ENCODE measurements at places on chromosomes 16 and 17. TPM values are rescaled to one million over a fixed set of nuclear protein-coding genes. Genes with fewer than 3 reads are reported as not detected.
A peak's percentile ranks its signal among the peaks of the same experiment; 100 is the strongest.

VMP1 gene
- 114 TPM for total RNA-seq

PERCC1 gene
- 1.2 TPM for total RNA-seq

CTCF gene
- 72.3 TPM for total RNA-seq

CCL15 gene
- not detected for total RNA-seq

ZG16 gene
- not detected for total RNA-seq

TBC1D28 gene
- total RNA-seq = not detected

KRT33A gene
- total RNA-seq = not detected

HSF5 gene
- total RNA-seq = 0.47 TPM

WNT9B gene
- total RNA-seq = not detected

UBE2G1 gene
- 69.4 TPM for total RNA-seq

TBC1D3K gene
- total RNA-seq = not detected

- H3K36me3 ChIP-seq = no peaks in the 10 kb centered on the region
- no peak overlapping the region for H3K27ac ChIP-seq
- peaks cover 60% of the 10 kb centered on the region for H3K27me3 ChIP-seq
- peaks cover 4% of the 10 kb centered on the region for H3K4me1 ChIP-seq
Measured at GRCh38 chr17:46823657-46824056, 5.2 kb upstream of the WNT3 start.

DNA sequence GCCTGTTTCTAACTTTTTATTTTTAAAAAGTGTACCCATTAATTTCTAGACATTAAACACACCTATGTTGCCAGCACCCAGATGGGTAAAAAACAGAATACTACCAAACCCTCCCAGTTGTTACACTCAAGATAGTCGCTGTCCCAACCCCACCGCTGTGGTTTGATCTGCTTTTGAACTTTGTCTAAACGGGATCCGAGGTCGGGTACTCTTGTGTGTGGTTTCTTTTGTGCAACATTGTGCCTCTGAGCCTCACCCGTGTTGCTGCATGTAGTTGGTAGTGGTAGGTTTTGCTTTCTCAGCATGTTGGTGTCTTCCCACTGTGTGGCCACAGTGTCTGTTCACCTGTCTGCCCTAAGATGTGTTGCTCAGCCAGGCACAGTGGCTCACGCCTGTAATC, 4.3 kb downstream of the KLHL36 start:
- H3K4me3 ChIP-seq = peak overlapping the region; percentile 69
- H3K27me3 ChIP-seq = peaks cover 2% of the 10 kb centered on the region
- H3K36me3 ChIP-seq = peaks cover 43% of the 10 kb centered on the region
- H3K27ac ChIP-seq = peak overlapping the region; percentile 32
- DNase-seq = peak; percentile 43

DNA sequence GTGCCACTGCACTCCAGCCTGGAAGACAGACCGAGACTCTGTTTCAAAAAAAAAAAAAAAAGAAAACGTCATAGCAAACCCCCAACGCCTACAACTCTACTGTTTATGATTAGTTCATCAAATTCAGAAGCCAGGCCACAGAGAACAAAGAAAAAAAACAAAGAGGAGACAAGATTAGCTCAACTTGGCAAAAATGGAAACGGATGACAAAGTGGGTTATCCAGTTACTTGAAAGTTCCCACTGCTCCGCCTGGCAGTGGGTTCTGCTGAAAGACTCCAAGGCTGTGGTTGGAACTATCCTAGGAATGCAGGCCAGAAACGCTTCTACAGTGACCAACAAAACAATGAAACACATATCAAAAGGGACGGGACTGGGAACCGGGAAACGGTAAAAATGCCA, 53.1 kb downstream of the MRM3 start:
- H3K27me3 ChIP-seq = no peaks in the 10 kb centered on the region
- no peak overlapping the region for H3K4me3 ChIP-seq
- no peaks in the 10 kb centered on the region for H3K4me1 ChIP-seq
- no peaks in the 10 kb centered on the region for H3K36me3 ChIP-seq
- DNase-seq = no peak

DNA sequence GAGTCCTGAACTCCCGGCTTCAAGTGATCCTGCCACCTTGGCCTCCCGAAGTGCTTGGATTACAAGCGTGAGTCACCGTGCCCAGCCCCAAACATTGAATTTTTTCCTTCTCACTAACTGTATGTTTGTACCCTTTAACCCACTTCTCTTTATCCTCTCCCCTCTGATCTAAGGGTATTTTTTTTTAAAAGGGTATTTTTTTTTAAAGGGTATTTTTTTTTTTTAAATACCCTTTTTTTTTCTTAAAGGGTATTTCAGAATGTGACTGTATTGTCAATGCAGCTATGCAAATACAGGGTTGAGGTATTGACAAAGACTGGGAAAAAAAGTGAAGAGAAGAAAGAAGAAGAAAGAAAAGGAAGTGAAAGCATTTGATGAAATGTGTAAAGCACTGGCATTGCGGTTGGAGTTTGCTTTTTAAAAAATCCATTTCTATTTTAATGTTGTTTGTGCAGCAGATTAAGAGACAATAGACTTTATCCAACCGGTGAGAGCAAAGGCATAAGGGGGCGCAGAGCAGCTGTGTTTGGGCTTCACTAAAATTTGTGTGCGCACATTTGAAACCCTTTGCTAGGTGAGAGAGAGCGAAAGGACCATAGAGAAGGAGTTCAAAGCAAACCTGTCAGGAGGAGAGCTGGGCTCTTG, 42.4 kb downstream of the SYT17 start:
- H3K27me3 ChIP-seq = no peaks in the 10 kb centered on the region
- H3K4me3 ChIP-seq = no peak overlapping the region
- no peak for DNase-seq
- no peaks in the 10 kb centered on the region for H3K4me1 ChIP-seq
- no peak overlapping the region for H3K27ac ChIP-seq

GRCh38 chr16:72501739-72502593, 330.0 kb upstream of the PMFBP1 start:
- H3K27me3 ChIP-seq = no peaks in the 10 kb centered on the region
- DNase-seq = peak; percentile 47
- H3K36me3 ChIP-seq = peaks cover 2% of the 10 kb centered on the region

DNA sequence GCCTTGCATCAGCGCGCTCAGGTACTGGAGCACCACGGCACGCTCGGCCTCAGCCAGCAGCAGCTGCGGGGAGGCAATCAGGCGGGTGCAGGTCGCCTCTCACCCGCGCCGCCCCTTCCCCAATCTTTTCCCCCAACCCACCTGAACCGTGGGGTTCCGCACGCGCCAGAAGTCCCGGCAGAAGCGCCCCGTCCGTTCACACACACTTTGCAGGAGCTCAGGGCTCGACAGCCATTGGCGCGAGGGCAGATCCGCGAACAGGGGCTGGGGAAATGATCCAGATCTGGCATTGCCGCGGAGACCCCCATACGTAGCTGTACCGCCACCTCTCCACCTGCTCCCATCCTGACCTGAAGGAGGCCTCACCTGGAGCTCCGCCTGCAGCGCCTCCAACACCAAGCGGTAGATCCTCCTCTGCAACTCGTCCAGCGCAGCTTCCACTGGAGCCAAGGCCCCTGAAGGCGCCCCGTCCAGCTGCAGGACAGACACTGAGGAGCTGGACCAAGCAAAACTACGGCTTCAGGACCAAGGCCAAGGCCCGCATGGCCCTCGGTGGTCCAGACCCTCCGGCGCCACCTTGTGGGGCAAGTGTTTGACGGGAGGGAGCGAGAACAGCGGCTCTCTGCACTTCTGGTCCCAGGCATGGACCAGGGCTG, 1.4 kb upstream of the MATCAP1 start:
- peak; percentile 90 for DNase-seq
- H3K27ac ChIP-seq = peak overlapping the region; percentile 76
- peaks cover 14% of the 10 kb centered on the region for H3K27me3 ChIP-seq
- H3K4me1 ChIP-seq = peaks cover 8% of the 10 kb centered on the region
- H3K36me3 ChIP-seq = no peaks in the 10 kb centered on the region
- H3K4me3 ChIP-seq = peak overlapping the region; percentile 86

- no peaks in the 10 kb centered on the region for H3K4me1 ChIP-seq
- DNase-seq = peak; percentile 32
- H3K4me3 ChIP-seq = peak overlapping the region; percentile 50
- peaks cover 14% of the 10 kb centered on the region for H3K27me3 ChIP-seq
- no peak overlapping the region for H3K27ac ChIP-seq
- H3K36me3 ChIP-seq = no peaks in the 10 kb centered on the region
Measured at GRCh38 chr16:32116080-32116479, 137.0 kb upstream of the TP53TG3D start.

GRCh38 chr17:69743091-69743490, 328.6 kb downstream of the MAP2K6 start:
- no peak overlapping the region for H3K27ac ChIP-seq
- peaks cover 15% of the 10 kb centered on the region for H3K4me1 ChIP-seq
- H3K27me3 ChIP-seq = no peaks in the 10 kb centered on the region
- no peak for DNase-seq
- H3K36me3 ChIP-seq = peaks cover 9% of the 10 kb centered on the region
- no peak overlapping the region for H3K4me3 ChIP-seq

- no peaks in the 10 kb centered on the region for H3K36me3 ChIP-seq
- H3K4me1 ChIP-seq = peaks cover 11% of the 10 kb centered on the region
- no peak for DNase-seq
- H3K4me3 ChIP-seq = no peak overlapping the region
- peaks cover 3% of the 10 kb centered on the region for H3K27me3 ChIP-seq
- H3K27ac ChIP-seq = no peak overlapping the region
Measured at GRCh38 chr17:55433629-55434422, 12.2 kb upstream of the MMD start.

- no peak overlapping the region for H3K4me3 ChIP-seq
- no peak for DNase-seq
- H3K4me1 ChIP-seq = no peaks in the 10 kb centered on the region
- H3K36me3 ChIP-seq = peaks cover 34% of the 10 kb centered on the region
- no peak overlapping the region for H3K27ac ChIP-seq
Measured at GRCh38 chr17:43094129-43094835, 30.9 kb downstream of the BRCA1 start.

GRCh38 chr16:67396159-67397035, 3.1 kb upstream of the TPPP3 start:
- H3K36me3 ChIP-seq = no peaks in the 10 kb centered on the region
- no peak overlapping the region for H3K27ac ChIP-seq
- DNase-seq = no peak
- no peak overlapping the region for H3K4me3 ChIP-seq

GRCh38 chr17:61337290-61337689, 62.4 kb upstream of the TBX2 start:
- no peak overlapping the region for H3K27ac ChIP-seq
- H3K4me3 ChIP-seq = no peak overlapping the region
- no peak for DNase-seq
- no peaks in the 10 kb centered on the region for H3K36me3 ChIP-seq

DNA sequence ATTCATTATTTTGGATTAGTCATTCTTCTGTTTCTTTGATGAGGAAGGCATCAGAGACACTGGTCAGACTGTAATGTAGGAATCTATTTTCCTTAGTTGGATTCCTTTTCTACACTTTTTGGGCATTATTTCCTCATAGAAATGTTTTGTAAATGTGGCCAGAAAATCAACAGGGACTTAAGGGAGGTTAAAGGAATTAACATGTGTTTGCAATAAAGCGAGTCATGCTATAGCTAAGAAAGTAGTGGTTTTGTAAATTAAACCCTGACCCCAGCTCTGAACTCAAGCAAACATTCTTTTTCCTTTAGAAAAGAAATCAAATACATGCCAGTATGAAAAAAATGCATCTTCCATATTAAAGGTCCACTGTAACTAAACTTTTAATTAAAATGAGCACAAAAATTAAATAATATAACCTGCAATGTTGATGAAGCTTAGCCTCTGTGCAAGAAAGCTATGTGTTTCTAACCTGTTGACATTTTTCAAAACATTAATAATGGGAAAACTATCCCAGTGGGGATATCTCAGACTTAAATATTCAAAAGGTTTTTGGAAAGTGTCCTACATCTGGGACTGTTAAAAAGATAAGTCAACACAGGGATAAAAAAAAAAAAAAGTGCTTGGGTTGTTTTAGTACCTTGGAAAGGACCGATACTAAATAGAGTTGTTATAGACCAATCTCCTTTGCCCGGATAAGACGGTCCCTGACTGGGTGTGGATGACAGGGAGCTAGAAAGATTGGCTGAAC, 428.0 kb downstream of the CA10 start:
- no peak overlapping the region for H3K4me3 ChIP-seq
- no peaks in the 10 kb centered on the region for H3K36me3 ChIP-seq
- no peak overlapping the region for H3K27ac ChIP-seq
- peaks cover 19% of the 10 kb centered on the region for H3K27me3 ChIP-seq
- DNase-seq = no peak

GRCh38 chr17:51045621-51046020, 75.0 kb downstream of the SPAG9 start:
- peaks cover 3% of the 10 kb centered on the region for H3K4me1 ChIP-seq
- H3K4me3 ChIP-seq = no peak overlapping the region
- H3K27ac ChIP-seq = no peak overlapping the region
- peaks cover 7% of the 10 kb centered on the region for H3K36me3 ChIP-seq

GRCh38 chr17:59366773-59367656, 35.6 kb downstream of the YPEL2 start:
- no peaks in the 10 kb centered on the region for H3K27me3 ChIP-seq
- no peak for DNase-seq
- H3K36me3 ChIP-seq = peaks cover 14% of the 10 kb centered on the region
- H3K4me3 ChIP-seq = peak overlapping the region; percentile 72
- peak overlapping the region; percentile 90 for H3K27ac ChIP-seq

DNA sequence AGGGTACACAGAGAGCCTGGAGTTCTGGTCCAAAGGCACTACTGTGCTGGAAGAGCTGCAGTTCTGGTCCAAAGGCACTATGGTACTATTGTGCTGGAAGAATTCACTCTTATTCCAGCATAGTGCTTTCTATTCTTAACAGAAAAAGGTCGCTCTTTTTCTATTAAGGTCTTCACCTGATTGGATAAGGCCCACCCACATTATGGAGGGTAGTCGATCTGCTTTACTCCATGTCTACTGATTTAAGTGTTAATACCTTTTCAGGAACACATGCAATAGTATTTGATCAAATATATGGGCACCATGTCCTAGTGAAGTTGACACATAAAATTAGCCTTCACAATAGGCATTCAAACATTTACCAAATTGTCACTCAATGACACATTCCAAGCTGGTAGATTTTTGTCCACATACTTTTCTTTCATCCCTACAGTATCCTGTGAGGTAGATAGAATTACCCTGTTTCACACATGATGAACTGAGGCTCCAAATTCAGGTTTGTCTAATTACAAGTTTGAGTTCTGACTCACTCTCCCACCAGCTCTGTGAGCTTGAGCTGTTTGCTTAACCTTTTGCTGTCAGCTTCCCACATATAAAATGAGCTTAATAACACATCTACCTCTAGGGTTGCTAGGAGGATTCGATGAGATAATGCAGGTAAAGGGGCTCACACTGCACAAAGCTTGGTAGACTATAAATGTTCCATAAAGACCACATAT, 129.9 kb downstream of the AIPL1 start:
- no peak for DNase-seq
- no peaks in the 10 kb centered on the region for H3K4me1 ChIP-seq
- no peaks in the 10 kb centered on the region for H3K36me3 ChIP-seq
- H3K4me3 ChIP-seq = no peak overlapping the region
- H3K27ac ChIP-seq = no peak overlapping the region

DNA sequence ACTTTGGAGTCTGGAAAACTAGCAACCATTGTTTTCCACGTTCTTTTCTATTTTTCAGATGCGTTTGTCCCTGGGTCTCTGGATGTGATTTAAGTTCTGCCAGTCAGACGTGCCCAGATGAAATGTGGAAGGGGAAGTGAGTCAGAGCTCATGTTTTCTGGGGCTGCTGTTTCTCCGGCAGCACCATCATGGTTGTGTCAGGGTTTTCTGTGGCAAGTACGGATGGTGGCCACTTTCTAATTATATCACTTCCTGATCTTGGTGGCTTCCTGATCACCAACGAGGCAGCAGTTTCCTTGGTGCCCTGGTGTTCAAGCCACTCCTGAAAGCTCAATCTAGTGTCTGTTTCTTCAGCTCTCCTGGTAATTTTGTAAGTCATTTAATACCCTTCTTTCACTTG, 31.4 kb upstream of the PMFBP1 start:
- peaks cover 9% of the 10 kb centered on the region for H3K36me3 ChIP-seq
- peak; percentile 39 for DNase-seq
- H3K4me3 ChIP-seq = peak overlapping the region; percentile 77

Measured in activated naive CD8-positive, alpha-beta T cell treated with anti-CD3 and anti-CD28 coated beads, Interleukin-2, amount 10 ng/mL, durations not matched to agents 7 days and 5 days (primary cell).